ENCODE measurements at places on chromosomes 12 and 14.
A peak's percentile ranks its signal among the peaks of the same experiment; 100 is the strongest.

- DNase-seq: no peak
Observed at GRCh38 chr12:11813438-11813813, 164.0 kb downstream of the ETV6 start.

GRCh38 chr12:43937947-43938346 is 102.1 kb downstream of the TMEM117 start:
- peak; percentile 12 for DNase-seq

DNA sequence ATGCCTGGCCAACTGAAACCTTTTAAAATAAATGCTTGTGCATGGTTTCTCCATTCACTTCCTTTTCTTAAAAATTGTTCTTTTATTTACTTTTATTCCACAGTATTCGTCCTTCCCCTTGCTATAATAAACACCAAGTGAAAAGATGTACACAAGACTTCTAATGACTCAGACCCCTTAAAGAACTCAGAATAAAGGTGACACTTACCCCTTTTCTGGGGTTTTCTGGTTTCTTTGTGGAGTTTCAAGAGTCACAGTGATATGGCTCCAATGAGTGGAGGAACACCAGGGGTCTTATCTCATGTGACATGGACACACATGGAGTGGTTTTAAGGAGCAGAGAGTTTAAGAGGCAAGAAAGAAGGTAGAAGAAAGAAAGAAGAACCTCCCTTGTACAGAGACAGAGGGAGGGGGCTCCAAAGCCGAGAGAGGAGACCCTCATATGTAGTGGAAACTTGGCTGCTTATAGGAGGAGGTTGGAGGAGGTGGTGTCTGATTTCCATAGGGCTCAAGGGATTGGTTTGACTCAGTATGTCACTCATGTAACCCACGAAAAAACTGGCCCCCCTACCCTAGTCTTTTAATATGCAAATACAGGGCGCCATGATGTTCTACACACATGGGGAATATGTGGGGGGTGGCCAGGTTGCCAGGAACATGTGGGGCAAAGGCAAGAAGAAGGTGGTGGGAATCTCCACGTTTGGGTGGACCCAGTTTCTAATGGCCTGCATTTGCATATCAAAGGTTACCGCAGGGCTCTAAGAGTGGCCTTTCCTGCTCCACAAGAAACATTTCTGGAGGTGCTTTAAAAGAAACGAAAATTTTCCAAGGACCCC is 22.1 kb upstream of the CD69 start:
- no peak for DNase-seq

DNA sequence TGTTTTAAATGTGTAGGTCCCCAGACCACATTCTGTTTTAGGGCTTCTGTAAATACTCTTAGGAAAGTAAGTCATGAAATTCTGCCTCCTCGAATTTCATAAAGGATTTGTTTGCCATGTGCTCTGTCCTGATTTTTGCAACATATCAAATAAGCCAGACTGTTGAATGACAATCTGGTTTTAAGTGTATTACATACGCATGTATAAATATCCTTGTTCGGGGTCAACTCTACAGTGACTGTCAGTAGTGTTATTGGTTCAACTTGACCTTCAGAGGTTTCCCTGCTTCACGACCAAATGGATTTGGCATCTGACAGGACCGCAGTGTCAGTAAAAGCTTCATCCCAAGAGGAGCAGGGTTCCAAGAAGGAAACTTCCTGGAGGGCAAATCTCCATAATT is 52.7 kb downstream of the PPM1A start:
- DNase-seq: no peak

GRCh38 chr14:56744016-56744415 is 66.3 kb downstream of the OTX2 start:
- no peak for DNase-seq

DNA sequence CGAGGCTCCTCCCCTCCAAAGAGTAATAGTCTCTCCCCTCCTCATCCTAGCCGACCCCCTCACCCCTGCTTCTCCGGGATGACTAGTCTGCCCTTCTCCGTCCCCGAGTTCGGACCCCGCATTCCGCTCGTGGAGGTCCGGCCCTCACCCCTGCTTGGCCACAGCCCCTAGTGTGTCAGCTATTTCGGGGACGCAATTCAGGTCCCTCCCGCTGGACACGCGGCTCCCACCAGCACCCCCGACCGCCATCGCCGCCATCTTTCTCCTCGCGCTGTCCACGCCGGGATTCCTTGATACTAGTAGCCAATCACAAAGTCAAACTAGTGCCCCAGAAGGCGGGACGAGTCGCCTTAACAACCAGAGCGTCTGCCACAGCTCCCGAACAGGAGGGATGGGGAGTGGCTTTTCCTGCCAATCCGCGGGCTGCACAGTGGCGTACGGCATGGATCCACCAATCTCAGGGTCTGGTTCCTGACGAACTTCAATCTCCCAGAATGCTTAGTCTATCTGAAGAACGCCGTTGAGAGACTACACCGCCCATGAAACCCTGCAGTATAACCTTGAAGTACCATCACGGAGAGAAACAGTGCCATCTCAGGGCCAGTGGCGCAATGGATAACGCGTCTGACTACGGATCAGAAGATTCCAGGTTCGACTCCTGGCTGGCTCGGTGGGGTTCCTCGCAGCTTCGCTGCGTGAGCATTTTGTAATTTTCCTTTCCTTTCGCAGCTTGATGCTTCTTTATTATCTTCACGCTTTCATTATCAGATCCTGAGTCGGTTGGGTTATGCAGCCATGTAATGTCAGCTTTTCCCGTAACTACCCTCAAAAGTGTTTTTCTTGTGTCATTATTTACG is at the start of gene PRMT5:
Gene PRMT5, minus strand, starts transcription at position 273 of the 857 bp plus-strand sequence. Its CDS starts 15 bp downstream, at position 258.
- peak; percentile 99 for DNase-seq

GRCh38 chr12:46451276-46452021 is 78.9 kb upstream of the SLC38A2 start:
- DNase-seq: no peak

DNA sequence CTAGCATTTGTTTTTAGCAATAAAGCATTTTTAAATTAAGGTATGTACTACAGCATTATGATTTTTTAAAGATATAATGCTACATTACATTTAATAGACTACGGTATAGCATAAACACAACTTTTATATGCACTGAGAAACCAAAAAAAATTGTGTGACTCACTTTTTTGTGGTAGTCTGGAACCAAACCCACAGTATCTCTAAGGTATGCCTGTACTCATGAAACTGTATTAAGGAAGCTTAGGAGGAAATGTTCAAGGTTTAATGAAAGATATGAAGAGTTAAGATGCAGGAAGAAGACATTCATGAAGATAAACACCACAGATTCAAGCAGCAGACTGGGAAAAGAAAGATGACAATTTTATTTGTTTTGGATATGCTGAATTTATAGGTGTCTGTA is 51.7 kb downstream of the PPP1R12A start:
- no peak for DNase-seq

DNA sequence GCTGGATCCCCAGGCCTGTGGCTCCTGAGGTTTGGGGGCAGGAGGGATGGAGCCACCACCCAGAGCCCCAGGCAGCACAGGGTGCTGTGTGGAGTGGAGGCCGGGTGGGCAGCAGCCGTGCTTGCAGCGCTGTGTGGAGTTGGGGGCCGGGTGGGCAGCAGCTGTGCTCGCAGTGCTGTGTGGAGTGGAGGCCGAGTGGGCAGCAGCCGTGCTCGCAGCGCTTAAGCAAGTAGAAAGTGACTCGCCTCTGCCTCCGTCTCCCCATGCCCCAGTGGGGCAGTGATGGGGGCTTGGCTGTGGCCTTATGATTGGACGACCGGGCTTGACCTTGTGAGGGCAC is 10.3 kb downstream of the CEP170B start:
- no peak for DNase-seq

DNA sequence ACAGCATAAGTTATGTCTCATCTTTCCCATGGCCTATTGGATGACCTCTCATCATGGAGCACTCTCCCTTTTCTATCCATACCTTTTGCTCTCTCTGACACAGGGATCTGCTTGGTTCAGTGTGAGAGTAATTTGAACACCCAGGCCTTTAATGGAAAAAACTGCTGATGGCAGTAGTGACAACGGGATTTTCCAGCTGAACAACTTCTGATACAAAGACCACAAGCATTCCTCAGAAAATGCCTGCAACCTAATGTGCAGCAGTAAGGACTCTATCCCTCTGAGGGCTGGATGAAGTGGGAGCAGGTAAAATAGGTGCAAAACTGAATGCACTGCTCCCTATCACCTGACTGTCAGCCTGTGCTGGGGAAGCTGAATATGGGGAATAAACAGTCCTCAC is 51.0 kb downstream of the KANSL2 start:
- DNase-seq: no peak

- DNase-seq: peak; percentile 67
Observed at GRCh38 chr14:91409928-91410718, 7.5 kb downstream of the CCDC88C start.

GRCh38 chr14:68787092-68787992 is 5.5 kb downstream of the ZFP36L1 start:
- peak; percentile 63 for DNase-seq

DNA sequence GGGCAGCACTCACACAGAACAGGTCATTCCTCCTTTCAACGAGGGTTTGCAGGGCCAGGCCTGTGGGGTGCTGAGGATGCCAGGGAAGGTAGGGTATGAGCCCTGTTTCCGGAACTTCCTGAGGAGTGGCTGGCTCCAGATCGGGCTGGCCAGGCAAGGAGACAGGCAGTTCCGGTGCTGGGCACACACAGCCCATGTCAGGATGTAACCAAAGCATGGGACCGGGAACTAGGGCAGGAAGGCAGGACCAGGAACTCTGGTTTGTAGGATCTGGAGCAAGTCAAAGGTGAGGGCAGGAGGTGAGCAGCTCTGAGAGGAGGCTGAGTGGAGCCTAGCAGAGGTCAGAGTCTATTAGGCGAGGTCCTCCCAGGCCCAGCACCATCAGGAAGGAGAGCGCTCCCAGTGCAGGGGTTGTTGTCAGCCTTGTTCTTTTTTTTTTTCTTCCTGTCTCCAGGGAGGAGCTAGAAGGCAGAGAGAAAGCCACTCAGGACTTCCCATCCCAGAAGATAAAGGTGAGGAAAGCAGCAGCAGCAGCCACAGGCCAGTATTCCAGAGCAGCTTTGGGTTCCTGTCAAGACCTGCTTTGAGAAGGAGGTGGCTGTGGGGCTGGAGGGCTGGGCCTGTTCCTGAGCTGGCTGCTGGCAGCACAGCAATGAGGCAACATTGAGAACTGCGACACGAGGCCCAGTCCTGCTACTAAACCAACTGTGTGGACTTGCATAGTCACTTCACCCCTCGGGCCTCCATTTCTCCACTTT is 49.0 kb upstream of the PTGR2 start:
- no peak for DNase-seq

- no peak for DNase-seq
Observed at GRCh38 chr12:132495629-132496357, 5.8 kb downstream of the FBRSL1 start.

GRCh38 chr14:73167727-73168126 is 31.4 kb downstream of the PSEN1 start:
- DNase-seq: no peak

DNA sequence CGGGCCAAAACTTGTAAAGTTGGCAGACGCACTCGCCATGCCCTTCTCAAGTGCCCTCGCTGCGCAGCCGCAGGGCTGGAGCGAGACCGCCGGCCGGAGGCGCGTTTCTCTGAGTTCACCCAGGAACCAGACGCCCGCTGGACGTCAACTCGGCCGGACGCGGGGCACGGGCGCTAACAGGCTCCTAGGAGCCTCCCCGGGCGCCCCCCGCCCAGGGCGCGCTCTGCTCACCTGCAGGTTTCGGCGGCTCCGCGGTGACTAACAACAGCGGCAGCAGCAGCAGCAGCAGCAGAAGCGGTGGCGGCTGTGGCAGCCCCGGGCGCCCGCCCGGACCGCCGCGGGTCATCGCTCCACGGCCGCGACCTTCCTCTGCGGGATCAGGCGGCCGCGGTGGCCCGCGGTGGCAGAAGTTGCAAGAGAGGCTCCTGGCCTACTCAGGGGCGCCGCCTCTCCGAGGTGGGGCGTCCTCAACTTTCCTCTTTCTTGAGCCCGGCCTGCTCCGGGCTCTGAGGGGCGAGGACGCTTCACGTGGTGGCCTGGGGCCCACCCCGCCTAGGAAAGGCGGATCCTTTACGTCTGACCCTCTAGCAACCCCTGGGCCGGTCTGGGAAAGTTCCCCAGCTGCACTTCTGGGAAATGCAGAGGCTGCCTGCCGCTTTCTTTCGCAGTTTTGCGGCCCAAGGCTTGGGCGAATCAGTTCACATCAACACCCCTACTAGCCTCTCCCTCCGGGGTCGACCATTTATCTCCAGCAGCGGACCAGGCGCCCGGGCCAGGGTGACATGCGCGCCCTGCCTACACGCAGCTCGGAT is at the start of gene PLBD1:
Gene PLBD1, minus strand, starts transcription at position 533 of the 812 bp plus-strand sequence. Its CDS starts 187 bp downstream, at position 346.
- peak; percentile 36 for DNase-seq

DNA sequence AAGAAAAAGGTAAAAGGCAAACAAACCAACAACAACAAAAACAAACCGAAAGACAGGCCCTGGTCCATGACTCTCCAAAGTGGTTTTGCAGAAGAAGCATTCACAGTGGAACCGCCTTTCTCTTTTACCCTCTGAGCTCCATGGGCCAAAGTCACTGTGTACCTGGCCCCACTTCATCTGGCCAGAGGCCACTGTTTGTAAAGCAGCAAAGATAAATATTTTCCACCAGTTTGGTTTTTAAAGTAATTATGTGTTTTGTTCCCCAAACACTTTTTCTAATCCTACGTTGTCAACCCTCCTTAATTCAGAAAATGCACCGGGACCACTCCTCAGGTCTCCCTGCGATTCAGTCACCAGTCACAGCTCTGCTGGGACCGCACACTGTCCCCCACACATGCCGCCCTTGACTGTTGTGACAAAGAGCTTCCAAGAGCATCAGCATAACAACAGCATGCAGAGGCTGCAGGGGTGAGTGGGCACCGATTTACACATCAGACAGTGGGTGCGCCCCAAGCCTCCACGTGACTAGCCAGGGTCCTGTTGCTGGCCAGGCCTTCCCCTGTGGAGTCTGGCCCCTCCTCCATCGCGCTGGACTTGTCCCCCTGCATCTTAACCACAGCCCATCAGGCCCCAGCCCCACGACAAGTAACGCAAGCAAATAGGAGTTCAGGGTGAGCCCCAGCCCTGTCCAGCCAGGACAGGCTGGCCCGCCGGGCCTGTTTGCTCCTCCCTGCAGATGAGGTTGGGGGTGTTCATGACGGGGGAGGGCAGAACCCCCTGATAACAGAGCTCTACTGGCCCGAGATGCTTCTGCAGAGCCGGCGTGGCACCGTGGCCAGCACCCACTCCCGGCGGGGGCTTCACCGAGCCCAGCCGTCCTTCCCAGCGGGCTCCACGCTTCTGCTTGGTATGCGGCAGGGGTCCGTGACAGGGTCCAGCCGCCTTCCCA is 65.2 kb upstream of the DIO3 start:
- DNase-seq: no peak

- no peak for DNase-seq
Observed at GRCh38 chr14:54387328-54387727, 9.5 kb upstream of the CDKN3 start.

GRCh38 chr12:3341594-3341993 is 149.4 kb upstream of the PRMT8 start:
- DNase-seq: no peak

- no peak for DNase-seq
Observed at GRCh38 chr12:90244232-90244631, 535.6 kb upstream of the ATP2B1 start.

GRCh38 chr12:102885043-102885932 is 31.8 kb downstream of the PAH start:
- no peak for DNase-seq

GRCh38 chr12:57063991-57064685 is 14.2 kb upstream of the MYO1A start:
- DNase-seq: peak; percentile 86

- peak; percentile 28 for DNase-seq
Observed at GRCh38 chr12:46664761-46665287, 161.0 kb downstream of the SLC38A4 start.

GRCh38 chr14:103428723-103429556 is 43.7 kb downstream of the MARK3 start:
- no peak for DNase-seq

- DNase-seq: no peak
Observed at GRCh38 chr14:85601246-85601645, 71.3 kb downstream of the FLRT2 start.

- no peak for DNase-seq
Observed at GRCh38 chr12:50218386-50218785, 51.2 kb upstream of the CERS5 start.

All from activated CD8-positive, alpha-beta T cell treated with anti-CD3 and anti-CD28 coated beads for 36 hours (primary cell).